PC-9 (cell line): ENCODE measurements at places on chromosomes 4 and X. TPM values are rescaled to one million over a fixed set of nuclear protein-coding genes. Genes with fewer than 3 reads are reported as not detected.

The ZNF518B gene
- 6.9 and 12.3 TPM in 2 replicates for total RNA-seq

The ARL13A gene
- not detected in 2 replicates for total RNA-seq

The BRS3 gene
- not detected in 2 replicates for total RNA-seq

The NDST3 gene
- 0.15 TPM in 1 of 2 replicates, not detected in the other for total RNA-seq

The MTNR1A gene
- not detected in 2 replicates for total RNA-seq

The LDB2 gene
- total RNA-seq = not detected in 2 replicates

The SPATA4 gene
- 0.43 and 1.1 TPM in 2 replicates for total RNA-seq

The CT45A1 gene
- not detected in 2 replicates for total RNA-seq

The TLR3 gene
- total RNA-seq = 7.7 and 10.3 TPM in 2 replicates

The WDR45 gene
- total RNA-seq = 36.7 and 43.4 TPM in 2 replicates

The FOXR2 gene
- not detected in 2 replicates for total RNA-seq

The TAF9B gene
- total RNA-seq = 8.8 and 11.4 TPM in 2 replicates

The NAP1L3 gene
- not detected in 2 replicates for total RNA-seq

The GYPE gene
- not detected in 2 replicates for total RNA-seq

The RIBC1 gene
- total RNA-seq = 2.2 and 4.5 TPM in 2 replicates

The CXorf49 gene
- total RNA-seq = not detected in 2 replicates
